Esophagus (tissue), 2 donors: ENCODE measurements at places on chromosomes 3 and 15. TPM values are rescaled to one million over a fixed set of nuclear protein-coding genes. Genes with fewer than 3 reads are reported as not detected.

Gene KNG1
- polyA plus RNA-seq, result not detected

Gene IGDCC3
- not detected for polyA plus RNA-seq

Gene MYL3
- 0.87 TPM for polyA plus RNA-seq

Gene NDN
- polyA plus RNA-seq, result 15.8 TPM

Gene VEPH1
- 0.07 TPM for polyA plus RNA-seq

Gene CHP1
- polyA plus RNA-seq, result 63.6 TPM

Gene TRH
- not detected for polyA plus RNA-seq

Gene TRAIP
- polyA plus RNA-seq, result 4.1 TPM

Gene ISLR
- polyA plus RNA-seq, result 5.3 TPM

Gene PLA2G4B
- polyA plus RNA-seq, result 31.6 TPM

Gene SLC9A9
- polyA plus RNA-seq, result 11.9 TPM
